Ascending aorta (tissue), 2 donors: ENCODE measurements at places on chromosomes 11 and 22. TPM values are rescaled to one million over a fixed set of nuclear protein-coding genes. Genes with fewer than 3 reads are reported as not detected.

ACR gene
- total RNA-seq, result not detected

TRIM6 gene
- total RNA-seq, result 0.64 TPM

DCUN1D5 gene
- 337 TPM for total RNA-seq

SLC29A2 gene
- not detected for total RNA-seq

CDC42BPG gene
- total RNA-seq, result not detected

GRCh38 chr22:26471522-26471921 is 12.1 kb downstream of the HPS4 start:
- DNase-seq, result no peak

DNA sequence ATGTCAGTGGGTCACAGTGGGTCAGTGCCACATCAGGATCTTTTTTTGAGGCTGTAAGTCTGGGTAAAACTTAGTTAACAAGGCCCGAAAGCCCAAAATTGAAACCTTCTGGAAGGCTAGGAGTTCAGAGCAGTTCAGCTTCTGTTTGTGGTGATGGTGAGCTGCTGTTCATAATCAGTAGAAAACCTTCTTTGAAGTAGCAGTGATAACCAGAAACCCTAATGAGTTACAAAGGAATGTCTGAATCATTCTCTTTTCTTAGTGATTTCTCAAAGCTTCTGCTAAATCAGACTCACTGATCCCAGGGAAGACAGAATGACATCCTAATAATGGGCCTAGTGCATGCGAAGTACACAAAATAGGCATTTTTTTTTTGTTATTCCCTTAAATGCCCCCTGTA is 124.7 kb downstream of the PARVA start:
- no peak for DNase-seq

DNA sequence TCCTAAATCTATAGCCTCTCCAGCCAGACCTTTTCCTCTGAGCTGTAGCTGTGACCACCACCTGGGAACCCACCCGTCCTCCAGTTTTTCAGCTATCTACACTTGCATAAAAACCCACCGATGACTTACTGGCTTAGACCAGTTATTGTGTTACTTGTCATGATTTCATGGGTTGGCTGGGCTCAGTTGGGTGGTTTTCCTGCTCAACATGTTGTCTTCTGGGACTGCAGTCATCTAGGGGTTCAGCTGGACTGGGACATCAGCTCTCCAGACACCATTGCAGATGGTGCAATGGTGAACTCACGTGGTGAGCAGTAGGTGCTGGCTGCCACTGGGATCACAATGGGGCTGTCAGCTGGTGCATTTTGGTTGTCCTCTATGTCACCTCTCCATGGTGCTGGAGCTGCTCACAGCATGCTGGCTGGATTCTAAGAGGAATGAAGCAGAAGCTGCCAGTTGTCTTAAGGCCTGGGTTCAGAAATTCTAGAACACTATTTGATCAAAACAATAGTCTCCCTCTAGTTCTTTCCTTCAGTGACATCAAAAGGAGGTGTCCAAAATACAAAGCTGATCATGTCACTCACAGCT is 1.3 kb upstream of the SYT13 start:
- DNase-seq, result no peak

DNA sequence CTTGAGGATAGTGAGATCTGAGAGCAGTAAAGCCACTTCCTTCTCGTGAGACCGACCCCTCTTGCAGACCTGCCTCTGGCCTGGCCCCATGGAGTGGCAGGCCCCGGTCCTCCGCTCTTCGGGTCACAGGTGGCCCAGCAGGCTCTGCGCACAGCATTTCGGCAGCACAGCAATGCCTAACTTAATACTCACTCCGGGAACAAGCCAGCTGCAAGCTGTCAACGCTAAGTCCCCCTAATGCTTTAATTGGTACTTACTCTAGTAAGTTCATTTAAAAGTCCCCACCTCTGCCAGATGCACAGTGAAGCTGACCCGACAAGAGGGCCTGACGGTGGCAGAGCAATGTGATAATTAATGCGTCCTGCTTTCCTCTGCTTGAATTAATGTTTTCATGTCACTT is 349.3 kb upstream of the B3GAT1 start:
- DNase-seq, result peak; percentile 18

- DNase-seq, result no peak
Observed at GRCh38 chr11:61293867-61294716, 1.0 kb downstream of the VWCE start.

- DNase-seq, result peak; percentile 57
Observed at GRCh38 chr11:74672956-74673692, 58.1 kb downstream of the CHRDL2 start.

DNA sequence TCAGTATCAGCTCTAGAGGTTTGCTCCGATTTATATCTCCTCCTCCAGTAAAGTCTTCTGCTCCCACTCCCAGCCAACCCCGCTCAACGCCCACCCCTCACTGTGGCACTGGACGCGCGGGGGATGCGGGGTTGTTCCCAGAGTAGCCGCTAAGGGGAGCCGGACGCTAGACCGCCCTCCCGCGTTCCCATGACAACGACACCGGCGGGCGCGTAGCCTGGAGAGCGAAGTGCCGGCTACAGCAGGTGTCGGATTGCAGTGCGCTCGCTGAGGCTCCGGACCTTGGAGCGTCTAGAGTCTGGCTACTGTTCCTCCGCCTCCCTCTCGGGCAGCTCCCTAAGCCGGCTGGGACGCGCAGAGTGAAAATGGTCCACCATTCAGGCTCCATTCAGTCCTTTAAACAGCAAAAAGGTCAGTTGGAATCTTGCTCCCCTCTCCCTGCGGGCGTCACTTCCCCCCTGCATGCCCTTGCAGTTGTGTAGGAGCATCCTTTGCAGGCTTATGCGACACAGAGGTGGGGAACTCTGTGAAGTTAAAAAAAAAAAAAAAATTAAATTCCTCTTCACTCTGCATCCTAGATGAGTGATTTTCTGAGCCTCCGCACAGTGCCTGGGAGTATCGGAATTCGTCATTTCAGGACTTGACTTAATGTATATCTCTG is at the start of gene ANO3:
Gene ANO3, plus strand, starts transcription at position 220 of the 661 bp plus-strand sequence. Its CDS starts 146 bp downstream, at position 366.
- no peak for DNase-seq

- DNase-seq, result no peak
Observed at GRCh38 chr22:20199906-20200305, 49.1 kb upstream of the CCDC188 start.

DNA sequence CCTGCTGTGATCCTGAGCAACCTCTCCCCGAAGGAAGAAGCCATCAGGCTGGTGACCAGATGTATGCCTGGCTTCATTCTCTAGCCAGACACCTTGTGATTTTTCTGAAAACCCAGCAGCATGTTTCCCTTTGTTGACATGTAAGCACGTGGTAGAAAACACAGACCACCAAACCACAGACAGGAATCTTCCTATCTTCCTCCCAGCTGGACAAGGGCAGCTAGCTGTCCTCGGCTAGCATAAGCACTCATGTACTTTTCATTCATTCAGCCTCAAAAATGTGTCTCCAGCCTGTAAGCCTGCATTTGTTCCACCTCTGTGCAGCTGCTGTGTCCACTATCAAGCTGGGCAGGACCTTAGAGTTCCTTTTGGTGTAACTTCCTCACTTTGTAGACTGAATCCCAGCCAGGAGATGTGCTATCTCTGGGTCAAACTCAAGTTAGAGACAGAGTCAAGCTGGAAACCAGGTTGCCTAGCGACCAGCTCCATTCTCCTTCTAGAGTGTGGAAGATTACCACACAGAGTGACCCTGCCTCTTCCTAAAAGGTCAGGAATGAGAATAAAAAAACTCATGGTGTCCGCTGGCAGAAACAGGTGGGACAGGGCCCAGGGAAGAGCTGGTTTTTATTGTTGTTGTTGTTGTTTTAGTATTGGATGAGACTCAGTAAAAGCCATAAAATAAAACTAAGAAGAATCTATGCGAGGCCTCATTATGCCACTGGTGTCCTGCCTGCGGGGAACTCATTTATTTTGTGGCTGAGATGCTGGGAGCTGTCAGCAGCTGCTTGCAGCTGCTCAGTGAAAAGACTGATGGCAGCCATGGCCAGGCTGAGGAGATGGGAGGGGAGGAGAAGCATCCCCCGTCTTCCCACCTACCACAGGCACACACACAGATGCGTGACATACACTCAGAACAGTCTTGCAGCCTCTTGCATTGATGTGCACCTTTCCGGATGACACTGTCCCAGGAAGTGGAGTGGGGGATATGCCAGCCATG is 7.4 kb upstream of the CLMP start:
- DNase-seq, result no peak

DNA sequence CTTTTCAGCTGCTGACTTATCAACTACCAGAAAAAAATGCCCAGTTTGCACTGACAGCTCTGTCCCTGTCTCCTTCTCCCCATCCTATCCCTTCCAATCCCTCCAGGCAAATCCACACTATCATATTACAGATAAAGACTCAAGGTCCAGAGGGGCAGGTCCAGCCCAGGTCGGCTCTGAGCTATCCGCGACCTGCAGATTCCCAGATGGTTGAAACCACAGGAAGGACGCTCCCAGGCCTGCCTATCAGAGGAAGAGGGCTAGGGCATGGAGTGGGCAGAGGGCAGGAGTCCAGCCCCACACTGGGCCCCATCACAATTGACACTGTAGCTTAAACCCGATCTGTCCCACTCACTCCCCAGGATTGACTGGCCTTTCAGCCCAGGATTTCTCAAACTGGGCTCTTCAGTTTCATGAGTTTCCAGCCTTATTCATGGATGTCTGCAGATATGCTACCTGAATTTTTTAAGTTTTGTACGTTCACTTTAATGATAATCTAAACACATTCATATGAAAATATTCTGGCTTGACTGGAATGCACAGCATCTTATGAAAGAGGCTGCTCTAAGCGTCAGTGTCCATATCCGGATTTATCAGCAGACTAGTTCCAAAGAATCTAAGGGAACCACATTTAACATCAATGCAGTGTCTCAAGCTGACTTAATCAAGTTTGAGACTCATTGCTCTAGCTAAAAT is 16.4 kb upstream of the FCHSD2 start:
- DNase-seq, result no peak

GRCh38 chr11:76397383-76397782 is 16.3 kb downstream of the GVQW3 start:
- DNase-seq, result no peak

DNA sequence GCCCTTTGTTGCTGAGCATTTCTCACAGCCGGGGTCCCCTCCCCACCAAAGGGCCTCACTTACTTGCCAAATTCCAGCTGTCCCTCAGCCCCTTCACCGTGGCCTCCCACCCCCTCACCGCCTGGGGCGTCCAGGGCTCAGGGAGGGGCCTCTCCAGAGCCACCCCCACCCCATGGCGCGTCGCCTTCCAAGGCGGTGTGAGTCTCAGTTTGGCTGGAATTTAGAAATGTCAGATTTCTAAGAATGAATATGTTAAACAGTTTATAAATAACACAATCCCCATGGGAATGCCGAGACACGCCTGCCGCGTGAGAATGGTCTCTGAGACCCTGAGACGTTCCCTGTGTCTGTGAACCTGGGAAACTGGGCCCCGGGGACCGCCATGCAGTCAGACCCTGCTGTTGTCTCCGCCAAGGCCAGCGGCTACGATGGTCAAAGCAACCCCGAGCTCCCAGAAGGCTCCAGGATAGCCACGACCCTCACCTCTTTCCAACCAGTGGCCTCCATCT is 28.9 kb downstream of the CELSR1 start:
- no peak for DNase-seq

- DNase-seq, result no peak
Observed at GRCh38 chr11:79697905-79698304, 257.1 kb upstream of the TENM4 start.

- DNase-seq, result peak; percentile 51
Observed at GRCh38 chr11:11798586-11799438, 43.0 kb upstream of the USP47 start.

DNA sequence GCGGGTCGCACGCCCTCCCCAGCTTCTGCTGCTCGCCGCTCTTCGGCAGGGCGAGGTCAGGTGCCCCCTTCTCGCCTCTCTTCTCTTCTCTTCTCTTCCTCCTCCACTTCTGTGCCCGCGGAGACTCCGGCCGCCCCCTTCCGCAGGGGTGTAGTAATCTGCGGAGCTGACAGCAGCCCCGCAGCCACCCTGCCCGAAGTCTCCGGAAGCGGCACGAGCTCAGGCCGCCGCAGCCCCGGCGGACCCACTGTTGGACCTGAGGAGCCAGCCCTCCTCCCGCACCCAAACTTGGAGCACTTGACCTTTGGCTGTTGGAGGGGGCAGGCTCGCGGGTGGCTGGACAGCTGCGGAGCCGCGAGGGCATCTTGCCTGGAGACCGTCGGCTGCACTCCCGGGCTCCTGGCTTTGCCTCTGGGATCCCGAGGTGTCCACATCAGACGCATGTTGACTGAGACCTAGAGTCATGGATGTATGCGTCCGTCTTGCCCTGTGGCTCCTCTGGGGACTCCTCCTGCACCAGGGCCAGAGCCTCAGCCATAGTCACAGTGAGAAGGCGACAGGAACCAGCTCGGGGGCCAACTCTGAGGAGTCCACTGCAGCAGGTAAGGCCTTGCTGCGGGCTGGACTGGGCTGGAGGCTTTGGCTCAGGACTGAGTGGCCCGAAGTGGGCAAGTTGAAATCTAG is 486 bp downstream of the STIM1 start:
- DNase-seq, result peak; percentile 78

GRCh38 chr22:38879961-38880360 is 7.9 kb upstream of the CBX6 start:
- no peak for DNase-seq

- DNase-seq, result peak; percentile 93
Observed at GRCh38 chr11:118908901-118909618, 16.7 kb downstream of the BCL9L start.

- DNase-seq, result no peak
Observed at GRCh38 chr11:6387811-6388599, 2.3 kb upstream of the SMPD1 start.

DNA sequence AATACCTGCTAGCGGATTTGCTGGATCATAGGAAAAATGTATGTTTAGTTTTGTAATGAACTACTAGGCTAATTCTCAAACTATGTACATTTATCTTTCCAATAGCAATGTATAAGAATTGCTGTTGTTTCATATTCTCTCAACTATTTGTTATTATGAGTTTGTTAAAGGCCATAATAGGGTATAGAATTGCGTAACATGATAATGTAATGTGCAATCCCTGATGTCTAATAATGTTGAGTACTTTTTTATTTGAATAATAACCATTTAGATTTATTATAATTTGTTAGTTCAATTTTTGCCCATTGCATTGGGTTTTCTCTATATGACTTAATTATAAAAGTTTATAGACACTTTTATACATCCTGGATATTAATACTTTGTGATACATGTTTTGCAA is 801.6 kb downstream of the LUZP2 start:
- DNase-seq, result no peak

- DNase-seq, result no peak
Observed at GRCh38 chr22:49704345-49705215, 123.1 kb downstream of the BRD1 start.

DNA sequence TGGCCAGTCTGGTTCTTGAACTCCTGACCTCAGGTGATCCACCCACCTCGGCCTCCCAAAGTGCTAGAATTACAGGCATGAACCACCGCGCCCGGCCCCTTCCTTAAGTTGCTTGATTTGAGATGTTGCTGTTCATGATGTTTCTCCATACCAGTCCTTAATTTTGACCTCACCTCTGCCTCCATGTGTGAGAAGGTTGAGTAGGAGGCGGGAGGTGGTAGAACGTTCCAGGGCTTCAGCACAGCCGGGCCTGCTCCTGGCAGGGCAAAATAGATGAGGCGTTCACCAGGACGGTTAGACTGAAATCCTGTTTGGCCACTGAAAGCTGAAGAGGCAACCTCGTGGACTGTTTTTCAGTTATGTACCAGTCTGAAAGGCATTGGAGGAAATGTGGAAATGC is 48.3 kb upstream of the SYT13 start:
- no peak for DNase-seq

- no peak for DNase-seq
Observed at GRCh38 chr22:27980424-27981148, 61.5 kb upstream of the PITPNB start.

- no peak for DNase-seq
Observed at GRCh38 chr11:8932564-8933180, at the start of gene C11orf16. Gene C11orf16 (minus strand): TSS chr11:8932947. CDS start chr11:8932308, 639 bp downstream.
